Pulmonary artery endothelial cell (primary cell): ENCODE measurements at places on chromosomes 5 and 9. TPM values are rescaled to one million over a fixed set of nuclear protein-coding genes. Genes with fewer than 3 reads are reported as not detected.

- no peak for DNase-seq
Observed at GRCh38 chr9:87065981-87066380, 118.7 kb upstream of the GAS1 start.

GRCh38 chr9:97695995-97696802 lies 941 bp downstream of the XPA start:
- no peak for DNase-seq

GRCh38 chr5:133934822-133935666 lies 33.4 kb downstream of the C5orf15 start:
- no peak for DNase-seq

DNA sequence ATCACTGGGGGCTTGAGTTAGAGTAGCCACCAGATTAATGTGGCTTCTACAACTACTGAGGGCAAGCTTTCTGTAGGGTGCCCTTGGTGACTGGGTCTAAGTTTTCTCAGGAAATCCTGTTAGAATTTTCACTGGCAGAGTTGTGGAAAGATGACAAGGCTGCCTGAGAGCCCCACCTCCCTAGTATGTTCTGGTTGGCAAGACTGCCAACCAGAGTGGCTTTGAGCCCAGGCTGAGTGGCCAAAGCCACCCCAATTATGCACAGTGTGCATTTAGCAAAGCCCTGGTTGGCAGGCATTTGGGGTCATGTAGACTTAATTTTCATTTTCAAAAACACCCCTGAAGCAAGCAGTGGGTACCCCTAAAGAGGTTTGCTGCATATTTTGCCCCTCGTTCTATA lies 136.7 kb upstream of the HAPLN1 start:
- DNase-seq, result no peak

DNA sequence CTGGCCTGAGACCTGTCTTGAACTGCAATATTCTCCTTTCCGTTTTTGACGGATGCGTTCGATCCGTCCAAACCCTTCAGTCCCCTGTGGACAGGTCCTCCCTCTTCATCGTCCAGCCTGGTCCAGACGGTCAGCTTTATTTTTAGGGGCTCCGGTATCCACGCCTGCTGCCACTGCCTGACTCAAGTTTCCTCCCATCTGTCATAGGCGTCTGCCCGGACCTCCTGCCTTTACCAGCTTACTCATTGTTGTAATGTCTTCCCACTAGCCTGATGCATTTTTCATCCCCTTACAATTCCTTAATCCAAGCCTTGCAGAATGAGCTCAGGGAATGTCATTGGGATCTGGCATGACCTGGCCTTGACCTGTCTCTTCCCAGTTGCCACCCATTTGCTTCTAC lies 145.8 kb downstream of the TENT4A start:
- no peak for DNase-seq

- DNase-seq, result no peak
Observed at GRCh38 chr5:105529851-105530250, 1967.3 kb upstream of the NUDT12 start.

- DNase-seq, result no peak
Observed at GRCh38 chr5:175378444-175379028, 65.4 kb downstream of the DRD1 start.

GRCh38 chr5:81751836-81752643 lies 1.1 kb upstream of the SSBP2 start:
- DNase-seq, result no peak

DNA sequence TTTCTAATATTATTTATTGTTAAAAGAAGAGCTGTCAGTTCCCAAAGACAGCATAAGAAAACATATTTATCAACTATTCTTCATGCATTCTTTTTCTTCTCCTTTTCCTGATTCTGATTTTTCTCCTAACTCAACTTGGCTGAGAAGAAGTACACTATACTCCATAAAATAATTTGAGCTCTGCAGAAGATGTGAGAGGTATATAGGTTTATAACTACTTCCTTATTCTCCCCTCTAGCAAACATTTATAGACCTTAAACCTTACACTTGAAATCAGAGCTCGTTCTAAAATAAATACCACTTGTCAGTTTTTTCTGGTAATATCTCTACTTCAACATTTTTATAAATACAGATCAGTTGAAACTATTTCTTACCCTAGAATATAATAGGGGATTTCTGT lies 724.8 kb upstream of the GRAMD2B start:
- no peak for DNase-seq

- DNase-seq, result no peak
Observed at GRCh38 chr5:17150531-17150930, 66.9 kb upstream of the BASP1 start.

GRCh38 chr9:123132696-123133095 lies 99.2 kb downstream of the GPR21 start:
- no peak for DNase-seq

- DNase-seq, result no peak
Observed at GRCh38 chr9:104604801-104605200, 626 bp downstream of the OR13C2 start.

GRCh38 chr9:70054521-70054920 lies 10.9 kb downstream of the MAMDC2 start:
- DNase-seq, result no peak

GRCh38 chr5:35161652-35162273 lies 68.5 kb downstream of the PRLR start:
- no peak for DNase-seq

Gene CCDC171
- 0.86 and 1.1 TPM in 2 replicates for total RNA-seq

Gene LIFR
- 35.8 and 37.4 TPM in 2 replicates for total RNA-seq

Gene ACOT12
- 0.13 TPM in 1 of 2 replicates, not detected in the other for total RNA-seq

Gene TLE1
- total RNA-seq, result 42.4 and 54.5 TPM in 2 replicates

Gene PDE6A
- not detected in 2 replicates for total RNA-seq

Gene ANKRD18A
- total RNA-seq, result 0.21 and 1.5 TPM in 2 replicates

Gene SPATA31A3
- total RNA-seq, result not detected in 2 replicates

Gene OR1Q1
- total RNA-seq, result not detected in 2 replicates

Gene PCDHB10
- total RNA-seq, result 0.33 and 0.46 TPM in 2 replicates

Gene ADCY2
- not detected in 2 replicates for total RNA-seq
